MV-4-11 (cell line): ENCODE measurements at places on chromosomes 16 and 17.

GRCh38 chr17:80063830-80064585 is 27.6 kb downstream of the CCDC40 start:
- DNase-seq: peak; percentile 78

GRCh38 chr17:34581446-34582184 is 2.2 kb downstream of the TMEM132E start:
- DNase-seq: no peak

DNA sequence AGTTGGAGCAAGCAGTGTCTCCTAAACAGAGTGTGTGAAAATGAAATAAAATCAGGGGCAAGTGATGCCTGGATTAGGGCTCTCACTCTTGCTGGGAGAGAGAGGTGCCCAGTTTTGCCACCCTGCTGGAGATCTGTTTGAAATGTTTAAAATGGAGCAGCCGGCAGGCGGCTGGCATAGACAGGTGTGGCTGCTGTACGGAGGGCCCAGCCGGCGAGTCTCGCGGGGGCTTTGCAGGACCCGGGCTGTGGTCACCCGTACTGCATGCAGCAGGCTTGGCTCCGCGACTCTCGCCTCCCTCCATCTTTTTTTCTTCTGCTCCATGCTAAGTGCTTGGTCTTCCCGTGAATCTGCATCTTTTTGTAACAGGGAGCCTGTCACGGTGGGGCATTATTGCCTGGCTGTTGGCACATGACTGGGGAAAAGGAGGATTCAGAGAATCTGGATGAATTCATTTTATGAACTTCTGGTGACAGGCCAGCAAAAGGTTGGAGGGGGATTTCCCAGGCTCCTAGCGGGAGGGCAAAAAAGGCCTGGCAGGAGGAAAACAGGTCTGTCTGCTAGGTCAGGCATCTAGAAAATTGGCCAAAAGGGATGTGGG is 1.8 kb downstream of the ZNRF1 start:
- DNase-seq: no peak

- DNase-seq: no peak
Observed at GRCh38 chr17:73112246-73112645, 19.8 kb upstream of the SLC39A11 start.

- DNase-seq: peak; percentile 85
Observed at GRCh38 chr17:8793649-8794048, 5.5 kb downstream of the MFSD6L start.
